Frontal cortex (tissue), 4 donors: ENCODE measurements at places on chromosomes 7 and 10.

DNA sequence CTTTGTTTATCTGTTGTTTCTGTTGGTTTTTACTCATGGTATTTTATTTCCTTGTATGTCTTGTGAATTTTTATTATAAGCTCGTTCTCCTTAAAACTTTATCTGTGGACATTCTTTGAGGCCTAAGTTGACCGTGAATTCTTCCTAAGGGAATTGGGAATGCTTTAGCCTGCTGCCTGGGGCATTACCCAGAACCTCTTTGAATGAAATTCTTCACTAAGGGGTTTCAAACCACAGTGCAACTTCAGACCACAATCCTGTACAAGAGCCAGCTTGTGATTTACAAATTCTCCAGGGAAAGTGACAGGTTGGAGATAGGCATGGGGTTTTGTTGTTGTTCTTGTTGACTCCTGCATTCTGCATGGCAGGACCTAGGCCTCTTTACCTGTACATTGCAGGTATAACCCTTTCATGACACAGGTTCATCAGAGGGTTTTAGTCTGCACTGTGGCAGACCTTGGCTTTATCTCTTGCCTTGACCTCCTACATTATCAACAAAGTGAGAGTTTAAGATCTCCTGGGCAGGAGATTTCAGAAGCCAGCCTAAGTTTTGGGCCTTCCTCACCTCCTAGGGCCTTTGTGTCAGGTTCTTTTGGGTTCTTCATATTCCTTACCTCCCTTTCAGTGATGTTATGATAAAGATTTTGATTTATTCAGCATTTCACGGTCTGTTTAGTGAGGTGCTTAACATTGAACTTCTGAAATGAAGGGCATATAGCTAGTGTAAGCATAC lies 70.2 kb downstream of the ABCC2 start:
- no peak for DNase-seq

- no peak for DNase-seq
Observed at GRCh38 chr7:105677410-105677730, 96.1 kb upstream of the EFCAB10 start.

GRCh38 chr7:159027789-159028507 lies 116.7 kb downstream of the VIPR2 start:
- no peak for DNase-seq

DNA sequence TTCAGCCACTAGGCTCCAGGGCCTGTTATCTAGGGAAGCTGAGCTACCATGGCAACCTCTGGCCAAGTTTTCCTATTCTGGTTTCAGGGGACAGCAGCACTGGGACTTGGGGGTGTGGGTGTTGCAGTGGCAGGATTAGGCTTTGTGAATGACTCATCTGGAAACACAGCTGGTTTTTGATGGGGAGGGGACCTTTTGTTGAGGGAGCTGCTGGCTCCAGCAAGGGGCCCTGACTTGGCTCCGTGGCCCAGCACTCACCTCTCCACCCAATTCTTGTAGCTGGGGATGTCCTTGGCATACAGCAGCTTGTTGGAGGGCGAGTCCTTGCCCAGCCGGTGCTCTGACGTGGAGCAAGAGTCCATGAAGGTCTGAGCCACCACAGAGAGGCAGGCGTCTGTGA lies 435.9 kb downstream of the PLXNA4 start:
- DNase-seq = no peak

- no peak for DNase-seq
Observed at GRCh38 chr7:136514776-136515175, 353.7 kb upstream of the CHRM2 start.

GRCh38 chr10:27188897-27189296 lies 33.7 kb downstream of the MASTL start:
- DNase-seq = no peak

GRCh38 chr7:18828260-18828993 lies 289.0 kb downstream of the TWIST1 start:
- DNase-seq = no peak

DNA sequence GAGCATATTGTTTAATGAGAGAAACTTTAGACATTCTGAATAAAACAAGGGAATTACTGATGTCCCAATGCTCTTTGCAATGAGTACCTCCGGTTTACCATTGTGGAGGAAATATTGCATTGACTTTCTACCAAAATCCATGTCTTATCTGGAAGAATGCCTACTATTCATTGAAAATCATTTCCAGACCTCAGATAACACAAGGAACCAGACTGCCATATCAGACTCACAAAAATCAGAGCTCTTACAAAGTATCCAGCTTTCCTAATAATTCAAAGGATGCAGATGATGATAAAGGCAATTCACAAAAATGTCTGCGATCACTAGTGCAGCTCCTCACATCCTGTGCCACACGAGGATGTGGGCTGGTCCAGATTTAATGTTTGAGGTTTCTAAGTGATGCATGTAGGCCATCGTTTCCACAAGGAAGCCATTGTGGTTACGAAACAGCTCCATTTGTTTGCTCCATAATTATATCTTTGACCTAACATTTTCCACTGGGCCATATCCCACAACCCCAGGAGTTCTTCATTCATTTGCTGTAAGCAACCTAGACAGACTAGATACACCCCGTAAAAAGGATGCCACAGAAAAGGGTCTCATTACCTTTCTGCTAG lies 831.1 kb upstream of the C7orf33 start:
- no peak for DNase-seq

DNA sequence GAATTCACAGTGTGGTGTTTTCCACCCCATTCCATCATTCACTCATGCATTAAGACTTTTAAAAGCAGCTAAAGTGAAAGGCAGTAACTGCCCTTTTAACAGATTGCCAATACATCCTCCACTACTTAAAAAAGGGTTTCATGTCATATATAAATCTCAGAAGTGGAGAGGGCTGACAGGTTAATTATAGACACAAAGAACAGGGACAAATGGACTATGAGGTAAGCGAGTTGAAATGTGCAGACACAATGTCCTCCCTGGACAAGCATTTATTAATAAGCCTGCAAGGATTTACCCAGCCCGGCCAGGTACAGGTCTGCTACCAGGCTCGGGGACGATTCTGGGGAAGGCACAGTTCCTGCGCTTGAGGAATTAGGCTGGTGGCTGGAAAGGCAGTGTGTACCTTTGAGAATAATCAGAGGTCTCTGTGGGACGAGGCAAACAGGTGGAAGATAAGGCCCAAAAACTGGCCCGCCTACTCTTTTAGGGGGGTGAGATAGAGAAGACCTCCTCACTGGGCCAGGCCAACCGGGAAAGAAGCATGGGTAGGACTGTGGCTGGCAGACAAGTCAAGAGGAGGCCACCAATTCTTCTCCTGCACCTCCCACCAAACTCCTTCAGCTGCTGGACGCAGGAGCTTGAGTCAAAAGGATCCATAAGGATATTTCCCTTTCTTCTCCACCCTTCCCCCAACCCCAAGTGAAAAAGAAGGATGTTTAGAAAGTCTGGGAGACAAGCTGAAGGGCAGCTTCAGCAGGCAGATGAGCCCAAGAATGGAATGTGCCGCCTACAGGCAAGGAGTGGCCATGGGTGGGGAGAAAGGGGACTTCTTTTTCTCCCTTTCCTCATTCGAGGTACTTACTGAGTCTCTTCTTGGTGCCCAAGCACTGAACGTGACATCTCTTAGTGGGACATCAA lies 1.5 kb downstream of the PDLIM1 start:
- DNase-seq = no peak

GRCh38 chr10:33355274-33355673 lies 20.8 kb upstream of the NRP1 start:
- no peak for DNase-seq

GRCh38 chr7:102107474-102108104 lies 179.1 kb upstream of the SH2B2 start:
- DNase-seq = no peak

- DNase-seq = no peak
Observed at GRCh38 chr10:86506062-86506461, 15.5 kb downstream of the WAPL start.

DNA sequence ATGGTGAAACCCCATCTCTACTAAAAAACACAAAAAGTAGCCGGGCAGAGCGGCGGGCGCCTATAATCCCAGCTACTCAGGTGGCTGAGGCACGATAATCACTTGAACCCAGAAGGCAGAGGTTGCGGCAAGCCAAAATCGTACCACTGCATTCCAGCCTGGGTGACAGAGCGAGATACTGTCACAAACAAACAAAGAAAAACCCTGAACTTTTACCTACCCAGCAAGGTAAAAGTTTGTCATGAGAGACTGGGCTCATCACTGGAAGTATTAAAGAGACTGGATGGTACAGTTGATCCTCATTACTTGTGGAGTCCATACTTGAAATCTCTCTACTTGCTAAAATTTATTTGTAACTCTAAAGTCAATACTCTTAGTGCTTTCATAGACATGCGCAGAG lies 113.9 kb downstream of the NDUFB2 start:
- no peak for DNase-seq

DNA sequence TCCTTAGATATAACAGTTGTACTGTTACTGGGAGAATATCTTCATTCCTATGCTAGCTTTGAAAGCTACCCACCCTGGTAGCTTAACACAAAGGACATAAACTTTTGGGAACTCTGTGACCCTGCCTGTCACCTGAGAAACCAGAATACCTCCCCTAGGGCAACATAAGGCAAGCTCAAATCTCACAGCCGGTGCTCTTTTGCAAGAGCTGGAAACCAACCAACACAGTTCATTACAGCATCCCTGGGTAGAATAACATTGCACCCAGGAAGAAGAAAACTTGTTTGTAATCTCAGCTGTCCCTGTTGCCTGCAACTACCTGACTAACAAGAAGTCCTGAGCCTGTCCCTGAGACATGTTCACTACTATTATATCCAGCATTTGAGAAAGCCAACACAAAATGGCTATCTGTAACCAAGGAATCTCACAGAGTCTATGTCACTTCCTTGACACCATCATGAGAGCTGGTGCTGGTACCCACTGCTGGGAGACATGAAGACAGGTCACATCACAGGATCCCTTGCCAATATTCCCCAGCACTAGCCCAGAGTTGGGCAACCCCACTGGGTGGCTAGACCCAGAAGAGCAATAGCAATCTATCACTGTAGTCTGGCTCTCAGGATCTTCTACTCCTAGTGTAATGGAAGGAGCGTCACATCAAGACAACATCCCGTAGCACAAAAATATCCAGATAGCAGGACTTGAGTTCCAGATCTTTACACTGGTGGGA lies 31.3 kb downstream of the AKR1C3 start:
- DNase-seq = no peak

- no peak for DNase-seq
Observed at GRCh38 chr7:116354546-116355423, 144.4 kb downstream of the TES start.
